Osteoblast (primary cell): ENCODE measurements at places on chromosomes 2 and 18. TPM values are rescaled to one million over a fixed set of nuclear protein-coding genes. Genes with fewer than 3 reads are reported as not detected.

Gene DNAH7
- 2.5 and 2.9 TPM in 2 replicates for total RNA-seq

DNA sequence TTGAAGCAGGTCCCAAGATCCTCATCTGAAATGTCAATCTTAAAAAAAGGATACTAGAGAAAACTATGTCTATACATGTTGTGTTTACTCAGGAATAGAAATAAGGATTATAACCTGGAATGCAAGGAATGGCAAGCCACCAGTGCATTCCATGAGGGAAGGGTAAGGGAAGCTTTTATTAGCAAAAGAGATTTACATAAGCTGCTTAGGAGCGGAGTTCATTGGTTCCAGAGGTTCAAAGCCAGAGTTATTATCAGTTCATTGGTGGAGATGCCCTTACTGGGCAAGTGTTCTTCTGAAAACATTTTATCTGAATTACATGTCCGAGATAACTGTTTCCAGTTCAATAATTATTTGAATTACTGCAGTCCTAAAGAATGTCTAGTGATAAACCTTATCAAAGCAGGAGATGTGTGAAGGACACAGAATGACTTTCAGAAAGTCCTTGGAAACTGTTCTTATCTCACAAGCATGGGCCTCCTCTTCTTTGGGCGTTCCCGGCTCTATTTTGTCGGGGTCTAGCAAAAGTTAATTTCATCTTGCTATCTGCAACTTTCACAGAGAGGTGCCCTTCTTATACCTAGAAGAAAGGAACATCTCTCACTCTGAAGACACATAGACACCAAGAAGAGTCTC lies 23.5 kb downstream of the COMMD1 start:
- DNase-seq, result peak; percentile 39

DNA sequence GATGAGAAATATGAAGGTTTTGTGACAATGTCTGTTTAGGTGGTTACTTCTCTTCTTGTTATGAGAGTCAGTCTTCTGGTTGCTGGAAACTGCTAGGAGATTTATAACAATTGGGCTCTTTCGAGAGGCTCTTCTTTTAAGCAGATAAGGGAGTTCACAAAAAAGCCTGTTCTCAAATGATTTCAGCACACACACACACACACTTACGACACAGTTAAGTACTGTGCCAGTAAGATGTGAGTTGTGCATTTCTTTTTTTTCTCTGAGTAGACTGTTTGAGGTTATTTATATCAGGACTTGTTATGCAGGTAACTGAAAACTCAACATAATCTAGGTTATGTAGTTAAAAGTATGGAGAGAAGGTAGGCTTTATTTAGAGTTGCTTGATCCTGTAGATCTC lies 49.8 kb downstream of the MSH2 start:
- DNase-seq, result no peak

Gene C2orf80
- not detected in 2 replicates for total RNA-seq

Gene ACMSD
- not detected in 2 replicates for total RNA-seq

Gene ANKRD30B
- 6.9 and 11.5 TPM in 2 replicates for total RNA-seq

DNA sequence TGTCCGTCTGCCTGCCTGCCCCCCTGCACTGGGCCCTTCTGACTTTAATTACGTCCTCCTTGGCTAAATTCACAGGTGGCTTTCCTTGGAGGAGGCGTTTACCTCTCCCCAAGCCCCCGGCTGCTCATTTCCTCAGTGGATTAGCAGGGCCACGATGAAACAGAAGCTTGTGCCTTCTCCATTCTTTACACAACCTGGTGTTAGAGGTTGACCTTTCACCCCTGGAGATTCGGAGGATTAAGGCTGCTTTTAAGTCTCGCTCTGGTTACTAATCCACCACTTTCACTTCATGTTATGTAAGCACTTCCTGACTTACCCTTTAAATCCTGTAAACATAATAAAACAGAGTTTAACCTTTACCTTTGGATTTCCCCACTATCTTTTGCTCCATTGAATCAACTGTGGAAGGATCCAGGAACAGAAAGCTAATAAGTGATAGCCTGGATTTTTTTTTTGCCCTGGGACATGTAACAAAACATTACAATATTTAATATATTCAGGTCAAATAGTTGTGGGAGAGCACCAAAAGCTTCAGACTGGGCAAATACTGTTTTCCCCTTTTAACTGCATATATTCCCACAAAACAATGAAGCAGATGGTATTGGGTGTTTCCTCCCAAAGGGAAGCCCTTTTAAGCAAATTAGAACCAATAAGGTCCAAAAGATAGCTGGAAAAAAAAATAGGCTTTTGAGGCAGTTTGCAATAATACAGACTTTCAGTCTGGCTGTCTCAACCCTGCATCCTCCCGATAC lies 370.2 kb downstream of the EN1 start:
- DNase-seq, result no peak

- no peak for DNase-seq
These were observed 324.0 kb upstream of the REG3G start for GRCh38 chr2:78701546-78701945.

DNA sequence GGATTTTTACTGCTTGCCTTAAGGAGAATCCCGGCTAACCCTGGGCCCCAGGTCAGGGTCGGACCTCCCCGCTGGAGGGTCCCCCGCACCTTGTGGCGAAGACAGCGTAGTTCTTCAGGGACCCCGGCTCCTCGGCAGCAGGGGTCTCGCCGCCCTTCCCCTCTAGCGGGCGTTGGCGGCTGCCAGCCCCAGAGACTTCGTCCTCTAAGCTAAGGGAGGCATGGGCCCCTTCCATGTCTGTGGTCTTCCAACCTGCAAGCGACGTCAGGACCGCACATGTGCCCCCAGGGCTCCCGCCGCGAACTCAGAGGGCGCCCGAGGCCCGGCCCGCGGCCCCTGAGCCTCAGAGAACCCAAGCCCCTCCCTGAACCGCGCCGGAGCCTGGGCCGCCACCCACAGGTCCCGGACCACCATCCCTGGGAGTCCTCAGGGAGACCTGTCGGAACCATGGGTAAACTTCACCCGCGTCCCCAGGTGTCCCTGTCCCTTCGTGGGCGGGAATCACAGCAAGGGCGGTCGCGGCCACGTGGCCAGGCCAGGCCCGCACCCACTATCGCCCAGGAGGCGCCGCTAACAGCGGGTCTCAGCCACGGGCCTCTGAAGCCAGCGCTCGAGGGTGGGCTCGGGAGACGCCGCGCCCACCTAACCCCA lies 562 bp downstream of the ANKMY1 start:
- no peak for DNase-seq

- no peak for DNase-seq
These were observed 56.5 kb downstream of the MTX2 start for GRCh38 chr2:176325732-176326131.

Gene MYL1
- not detected in 2 replicates for total RNA-seq

- DNase-seq, result no peak
These were observed 112.0 kb downstream of the ATAD2B start for GRCh38 chr2:23814963-23815362.

DNA sequence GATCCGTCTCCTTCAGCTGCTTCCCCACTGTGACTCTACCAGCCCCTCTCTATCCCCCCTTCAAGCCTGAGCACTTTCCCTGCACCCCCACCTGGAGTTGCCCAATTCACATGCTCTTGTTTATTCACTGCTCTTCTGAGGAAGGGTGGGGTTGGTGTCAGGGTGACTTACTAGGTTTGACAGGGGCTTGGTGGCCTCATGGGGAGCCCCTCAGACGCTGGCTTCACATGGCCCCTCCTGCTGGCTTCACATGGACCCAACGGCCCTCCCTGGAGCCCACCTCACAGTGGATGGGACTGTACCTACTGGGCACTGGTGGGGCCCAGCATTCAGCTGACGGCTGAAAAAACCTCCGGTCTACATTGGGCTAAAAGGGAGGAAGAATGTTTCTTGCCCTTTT lies 16.7 kb upstream of the MRPL33 start:
- peak; percentile 45 for DNase-seq

DNA sequence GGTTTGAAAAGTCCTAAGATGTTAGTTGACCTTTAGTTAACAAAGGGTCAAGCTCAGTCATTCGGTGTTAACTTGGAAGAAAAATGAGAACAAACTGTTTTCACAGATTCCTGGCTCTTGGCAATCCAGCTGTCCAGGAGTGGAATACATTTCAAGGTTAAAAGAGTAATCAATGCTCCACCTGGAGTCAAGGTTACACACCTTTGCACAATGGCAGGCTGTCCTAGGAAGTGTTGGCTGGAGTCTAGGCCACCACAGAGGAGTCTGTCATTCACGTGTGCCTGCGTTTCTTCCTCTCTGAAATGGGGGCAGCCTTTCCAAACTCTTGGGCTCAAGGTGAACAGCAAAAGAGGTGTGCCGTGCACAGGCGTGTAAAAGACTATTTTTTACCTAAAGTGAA lies 6.3 kb upstream of the ID2 start:
- DNase-seq, result no peak

Gene CASP10
- total RNA-seq, result 3.3 and 4.4 TPM in 2 replicates

Gene UNC50
- 31.5 and 36.2 TPM in 2 replicates for total RNA-seq

DNA sequence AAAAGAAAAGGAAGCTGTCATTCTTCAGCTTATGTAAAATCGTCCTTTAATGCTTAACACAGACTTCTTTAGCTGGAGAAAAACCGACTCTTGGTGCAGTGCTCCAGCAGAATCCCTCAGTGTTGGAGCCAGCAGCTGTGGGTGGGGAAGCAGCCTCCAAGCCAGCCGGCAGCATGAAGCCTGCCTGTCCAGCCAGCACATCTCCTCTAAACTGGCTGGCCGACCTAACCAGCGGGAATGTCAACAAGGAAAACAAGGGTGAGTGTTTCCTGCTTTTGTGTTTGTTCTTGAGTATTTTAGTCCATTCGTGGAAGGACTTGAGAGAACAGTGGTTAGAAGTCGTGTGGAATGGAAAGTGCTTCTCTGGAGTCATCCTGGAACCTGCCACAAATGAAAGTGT lies 38.9 kb downstream of the KDM3A start:
- DNase-seq, result no peak

DNA sequence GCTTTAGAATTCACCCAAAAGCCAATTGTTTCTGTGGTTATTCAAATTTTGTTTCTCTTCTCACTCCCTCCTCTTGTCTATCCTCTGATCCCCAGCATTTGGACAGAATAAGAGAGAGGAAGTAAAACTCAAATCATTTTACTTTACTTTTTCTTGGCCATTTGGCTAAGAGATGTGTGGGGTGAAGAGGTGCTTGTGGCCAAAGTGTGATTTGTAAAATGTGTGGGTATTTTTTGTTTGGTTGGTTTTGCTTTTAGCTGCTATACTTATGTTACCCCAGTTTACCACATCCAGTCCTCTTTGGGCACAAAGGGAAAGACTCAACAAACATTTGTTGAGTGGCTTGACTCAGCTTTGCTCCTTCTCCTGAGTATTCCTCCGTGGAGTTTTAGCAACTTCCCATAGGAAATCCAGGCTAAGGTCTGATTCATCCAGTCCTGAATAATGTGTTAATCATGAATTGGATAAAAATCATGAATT lies 109.1 kb upstream of the CYP1B1 start:
- DNase-seq, result peak; percentile 58

- DNase-seq, result no peak
These were observed 129.4 kb upstream of the MAPRE2 start for GRCh38 chr18:34911661-34912384.

DNA sequence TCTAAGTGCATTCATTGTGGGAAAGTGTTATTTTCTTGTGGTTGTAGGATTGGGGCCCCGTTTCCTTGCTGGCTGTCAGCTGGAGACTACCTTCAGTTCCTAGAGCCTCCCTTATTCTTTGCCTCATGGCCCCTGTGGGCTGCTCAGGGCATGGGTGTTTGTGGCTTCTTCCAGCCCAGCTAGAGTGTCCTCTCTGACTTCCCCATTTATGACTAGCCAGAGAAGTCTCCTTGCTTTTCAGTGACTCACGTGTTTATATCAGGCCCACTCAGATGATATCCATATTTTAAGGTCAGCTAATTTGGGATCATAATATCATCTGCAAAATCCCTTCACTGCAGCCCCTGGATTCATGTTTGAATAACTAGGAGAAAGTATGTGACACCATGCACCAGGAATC lies 62.8 kb downstream of the DTNA start:
- DNase-seq, result no peak

GRCh38 chr2:26886736-26887135 lies 38.8 kb downstream of the DPYSL5 start:
- DNase-seq, result no peak

GRCh38 chr18:54740136-54740846 lies 88.0 kb upstream of the RAB27B start:
- DNase-seq, result no peak

Gene IL1RN
- total RNA-seq, result not detected in 2 replicates

DNA sequence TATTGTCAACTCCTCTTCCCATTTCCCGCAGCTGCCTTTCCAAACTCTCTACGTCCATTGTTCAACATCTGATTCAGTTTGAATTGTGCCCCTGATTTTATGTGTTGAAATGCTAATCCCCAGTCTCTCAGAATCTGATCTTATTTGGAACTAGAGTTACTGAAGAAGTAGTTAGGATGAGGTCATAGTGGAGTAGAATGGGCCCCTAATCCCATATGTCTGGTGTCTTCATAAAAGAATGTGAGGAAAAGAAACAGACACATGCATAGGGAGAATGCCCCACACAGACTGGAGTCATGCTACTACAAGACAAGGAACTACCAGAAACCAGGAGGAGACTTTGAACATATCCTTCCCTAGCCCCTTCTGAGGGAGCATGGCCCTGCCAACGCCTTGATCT lies 99.2 kb downstream of the LRP1B start:
- no peak for DNase-seq

- no peak for DNase-seq
These were observed 231.8 kb downstream of the KCNS3 start for GRCh38 chr2:18110222-18110621.

- no peak for DNase-seq
These were observed 140.7 kb downstream of the TTC27 start for GRCh38 chr2:32768387-32769174.

GRCh38 chr2:101160454-101160853 lies 9.3 kb upstream of the TBC1D8 start:
- DNase-seq, result no peak
